ENCODE measurements at places on chromosomes 16 and 17.

DNA sequence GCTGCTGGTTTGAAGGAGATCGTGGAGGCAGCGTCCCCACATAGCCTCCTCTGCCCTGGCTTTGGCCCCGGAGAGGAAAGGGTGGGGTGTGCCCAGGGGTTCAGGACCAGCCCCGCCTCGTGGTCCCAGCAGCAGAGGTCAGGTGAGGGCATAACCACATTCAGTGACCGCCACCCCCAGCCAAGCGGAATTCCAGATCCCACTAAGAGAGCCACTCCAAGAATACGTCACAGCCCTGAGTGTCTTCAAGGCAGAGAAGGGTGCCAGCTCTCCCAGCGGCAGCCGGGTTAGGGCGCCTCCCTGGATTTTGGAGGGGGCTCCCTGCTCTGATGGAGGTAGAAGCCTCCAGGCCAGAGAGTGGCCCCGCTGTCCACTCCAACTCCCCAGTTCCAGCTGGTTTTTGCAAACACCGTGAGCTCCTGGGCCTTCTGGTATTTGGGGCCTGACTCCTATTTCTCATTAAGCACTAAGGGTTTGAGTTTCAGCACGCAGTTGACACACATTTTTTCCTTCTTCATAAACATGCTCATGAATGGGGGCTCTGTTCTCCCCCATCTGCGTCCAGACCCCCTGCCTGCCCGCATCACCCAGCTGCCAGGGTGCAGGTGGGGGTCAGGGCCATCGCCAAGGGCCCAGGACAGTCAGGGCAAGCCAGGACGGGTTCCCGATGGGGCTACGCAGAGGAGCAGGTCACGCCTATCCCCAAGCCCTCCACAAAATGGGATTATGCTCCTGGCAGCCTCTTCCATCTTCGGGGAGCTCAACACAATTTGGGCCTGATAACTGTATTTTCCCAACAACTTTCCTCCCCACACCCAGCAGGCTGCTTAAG, 98.4 kb upstream of the PLCG2 start:
- DNase-seq = no peak

GRCh38 chr17:7313890-7314718, 1.1 kb downstream of the GPS2 start:
- peak; percentile 67 for DNase-seq

GRCh38 chr17:73867056-73867455, 222.8 kb upstream of the SDK2 start:
- no peak for DNase-seq

DNA sequence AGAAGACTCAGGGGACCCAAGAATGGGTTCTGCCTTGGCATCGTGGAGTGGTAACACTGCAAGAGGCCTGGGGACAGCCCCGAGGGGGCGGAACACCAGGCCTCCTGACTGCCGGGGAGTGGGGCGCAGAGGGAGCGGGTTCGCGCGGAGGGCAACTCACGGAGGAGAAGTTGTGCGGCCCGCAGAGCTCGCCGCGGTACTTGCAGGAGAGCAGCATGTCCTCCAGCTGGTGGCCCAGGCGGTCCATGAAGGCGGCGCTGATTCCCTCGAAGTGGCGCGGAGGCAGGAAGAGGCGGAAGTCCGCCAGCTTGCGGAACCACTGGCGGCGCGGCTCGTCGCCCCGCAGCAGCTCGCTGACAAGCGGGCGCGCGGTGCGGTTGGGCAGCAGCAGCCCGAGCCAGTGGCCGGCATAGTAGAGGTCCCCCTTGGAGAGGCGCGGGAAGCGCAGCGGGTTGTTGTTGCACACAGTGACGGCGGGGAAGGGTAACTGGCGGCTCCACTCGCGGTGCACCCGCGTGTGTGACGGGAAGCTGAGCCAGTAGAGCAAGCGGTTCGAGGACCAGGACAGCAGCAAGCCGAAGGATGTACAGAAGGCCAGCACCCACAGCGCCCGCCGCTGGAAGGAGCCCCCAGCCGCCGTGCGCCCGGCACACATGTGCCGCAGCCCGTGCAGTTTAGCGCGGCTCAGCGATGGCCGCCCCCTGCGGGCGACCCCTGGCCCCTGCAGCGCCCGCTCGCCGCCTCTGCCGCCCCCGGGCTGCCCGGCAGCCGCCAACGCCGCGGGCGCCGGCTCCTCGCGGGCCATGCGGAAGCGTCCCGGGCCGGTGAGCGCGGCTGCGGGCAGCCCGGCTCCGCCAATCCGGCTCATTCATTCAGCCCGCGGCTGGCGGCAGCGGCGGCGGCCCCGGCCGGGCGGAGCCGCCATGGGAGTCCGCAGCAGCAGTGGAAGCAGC, 1.6 kb downstream of the ASIC2 start:
- peak; percentile 73 for DNase-seq

- DNase-seq = no peak
Observed at GRCh38 chr17:57099165-57099564, 14.1 kb downstream of the AKAP1 start.

- DNase-seq = no peak
Observed at GRCh38 chr16:81495321-81496234, 51.0 kb downstream of the CMIP start.

All from mesendoderm (in vitro differentiated cells).